ENCODE measurements at places on chromosomes 7 and 10.

GRCh38 chr10:98456686-98457482 lies 10.1 kb upstream of the HPS1 start:
- no peak for DNase-seq

DNA sequence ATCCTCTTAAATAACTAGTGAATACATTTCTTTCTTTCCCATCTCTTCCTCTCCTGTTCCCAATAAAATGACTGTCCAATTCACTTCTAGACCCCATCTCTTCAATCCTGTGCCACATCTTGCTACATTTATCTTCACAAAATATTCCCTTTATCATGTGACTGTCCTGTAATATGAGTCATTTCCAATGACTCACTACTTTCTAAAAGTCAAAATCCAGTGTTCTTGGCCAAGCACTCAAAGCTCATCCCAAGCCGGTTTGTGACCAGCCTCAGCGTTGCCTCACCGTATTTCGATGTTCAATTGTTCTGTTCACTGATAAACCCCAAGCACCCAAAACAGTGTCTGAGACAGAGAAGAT lies 104.7 kb downstream of the PARD3 start:
- no peak for DNase-seq

DNA sequence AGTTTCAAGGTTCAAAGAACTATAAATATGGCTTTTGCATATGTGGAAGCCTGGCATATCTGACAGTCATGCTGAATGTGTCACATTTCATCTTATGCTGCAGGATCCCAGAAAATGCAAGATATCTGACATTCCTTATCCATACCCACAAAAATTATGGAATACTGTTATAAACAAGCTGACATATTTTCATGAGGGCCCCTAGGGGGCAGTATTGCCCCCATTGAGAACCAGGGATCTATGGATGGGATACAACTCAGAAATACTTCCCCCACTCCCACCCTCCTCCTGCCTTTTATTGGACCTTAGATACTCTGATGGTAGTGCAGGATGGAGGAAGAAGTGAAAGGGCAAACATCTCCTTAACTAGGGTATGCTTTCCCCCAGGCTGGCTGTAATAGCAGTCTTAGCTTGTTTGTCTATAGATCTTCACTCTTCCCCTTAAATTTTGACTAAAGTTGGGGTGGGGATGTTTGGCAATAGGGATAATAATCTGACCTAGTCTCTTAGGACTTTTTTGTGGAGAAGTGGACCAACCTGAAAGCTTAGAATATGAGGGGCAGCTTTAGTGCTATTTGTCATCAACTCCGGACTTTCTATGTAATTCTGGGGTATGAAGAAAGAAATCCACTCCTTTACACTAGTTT lies 3.5 kb upstream of the GNGT1 start:
- DNase-seq = no peak

- no peak for DNase-seq
These were observed 5.3 kb downstream of the CYP3A7 start for GRCh38 chr7:99729486-99730237.

- no peak for DNase-seq
These were observed 19.4 kb upstream of the SRGN start for GRCh38 chr10:69068549-69068948.

All from activated CD4-positive, alpha-beta T cell treated with anti-CD3 and anti-CD28 coated beads, Interleukin-2, amount 50 U/mL, for 16 hours (primary cell).